ENCODE measurements at places on chromosomes 1 and 21. TPM values are rescaled to one million over a fixed set of nuclear protein-coding genes. Genes with fewer than 3 reads are reported as not detected.

The TXNIP gene
- 274 TPM for total RNA-seq

The RGS8 gene
- not detected for total RNA-seq

- DNase-seq, result no peak
- no peaks in the 10 kb centered on the region for H3K27me3 ChIP-seq
- H3K4me1 ChIP-seq, result peaks cover 24% of the 10 kb centered on the region
Measured at GRCh38 chr21:34800797-34801518, 132.2 kb downstream of the CLIC6 start.

GRCh38 chr1:209208648-209209047, 374.9 kb upstream of the CAMK1G start:
- no peak overlapping the region for H3K4me3 ChIP-seq
- DNase-seq, result no peak
- peaks cover 87% of the 10 kb centered on the region for H3K27me3 ChIP-seq
- no peak overlapping the region for H3K27ac ChIP-seq

GRCh38 chr1:97630948-97631347, 289.9 kb downstream of the DPYD start:
- H3K36me3 ChIP-seq, result peaks cover 3% of the 10 kb centered on the region
- H3K27ac ChIP-seq, result no peak overlapping the region
- DNase-seq, result no peak
- no peak overlapping the region for H3K4me3 ChIP-seq
- H3K4me1 ChIP-seq, result peaks cover 20% of the 10 kb centered on the region

Measured in osteocyte (in vitro differentiated cells).